ENCODE measurements at places on chromosomes 7 and 10.

DNA sequence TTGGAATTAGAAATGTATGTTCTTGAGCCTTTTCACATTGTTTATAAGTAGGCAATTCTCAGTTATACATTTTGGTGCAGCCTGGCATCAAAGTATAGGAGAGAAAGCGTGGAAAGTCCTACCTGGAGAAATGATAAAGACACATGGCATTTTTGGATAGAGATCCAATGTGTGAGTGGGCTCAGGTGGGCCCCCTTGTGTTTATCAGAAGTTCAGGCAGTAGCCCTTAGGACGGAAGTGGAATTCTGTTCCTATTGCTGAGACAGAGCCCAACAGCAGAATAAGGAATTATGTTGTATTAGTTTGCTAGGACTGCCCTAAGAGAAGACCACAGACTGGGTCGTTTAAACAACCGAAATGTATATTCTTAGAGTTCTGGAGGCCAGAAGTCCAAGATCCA is 85.2 kb upstream of the AMPH start:
- DNase-seq = no peak

DNA sequence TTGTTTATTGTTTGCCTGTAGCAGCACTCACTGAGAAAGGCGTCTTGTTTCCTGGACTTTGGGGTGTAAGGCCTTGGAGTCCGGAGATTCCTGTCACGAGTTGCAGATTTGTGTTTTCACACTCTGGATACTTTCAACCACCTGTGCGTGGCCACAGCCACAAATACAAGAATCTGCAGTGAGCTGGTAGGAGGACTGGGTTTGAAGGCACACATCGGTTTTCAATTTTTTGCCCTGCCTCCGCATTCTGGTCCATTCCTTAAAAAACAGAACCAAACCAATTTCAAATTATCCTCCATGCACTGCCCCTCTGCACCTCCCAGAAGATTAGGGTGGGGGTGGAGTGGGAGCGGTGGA is 619 bp downstream of the EXOC4 start:
- peak; percentile 3 for DNase-seq

- no peak for DNase-seq
Measured at GRCh38 chr7:44378744-44379143, 53.4 kb upstream of the CAMK2B start.

GRCh38 chr7:136275794-136276193 is 298.6 kb upstream of the MTPN start:
- DNase-seq = no peak

GRCh38 chr7:157693521-157694375 is 356.9 kb downstream of the DNAJB6 start:
- no peak for DNase-seq

- no peak for DNase-seq
Measured at GRCh38 chr7:115047958-115048720, 126.2 kb downstream of the MDFIC start.
